ENCODE measurements at places on chromosomes 1 and 21.

- DNase-seq, result no peak
These were observed 63.5 kb downstream of the CCDC185 start for GRCh38 chr1:223456747-223457146.

DNA sequence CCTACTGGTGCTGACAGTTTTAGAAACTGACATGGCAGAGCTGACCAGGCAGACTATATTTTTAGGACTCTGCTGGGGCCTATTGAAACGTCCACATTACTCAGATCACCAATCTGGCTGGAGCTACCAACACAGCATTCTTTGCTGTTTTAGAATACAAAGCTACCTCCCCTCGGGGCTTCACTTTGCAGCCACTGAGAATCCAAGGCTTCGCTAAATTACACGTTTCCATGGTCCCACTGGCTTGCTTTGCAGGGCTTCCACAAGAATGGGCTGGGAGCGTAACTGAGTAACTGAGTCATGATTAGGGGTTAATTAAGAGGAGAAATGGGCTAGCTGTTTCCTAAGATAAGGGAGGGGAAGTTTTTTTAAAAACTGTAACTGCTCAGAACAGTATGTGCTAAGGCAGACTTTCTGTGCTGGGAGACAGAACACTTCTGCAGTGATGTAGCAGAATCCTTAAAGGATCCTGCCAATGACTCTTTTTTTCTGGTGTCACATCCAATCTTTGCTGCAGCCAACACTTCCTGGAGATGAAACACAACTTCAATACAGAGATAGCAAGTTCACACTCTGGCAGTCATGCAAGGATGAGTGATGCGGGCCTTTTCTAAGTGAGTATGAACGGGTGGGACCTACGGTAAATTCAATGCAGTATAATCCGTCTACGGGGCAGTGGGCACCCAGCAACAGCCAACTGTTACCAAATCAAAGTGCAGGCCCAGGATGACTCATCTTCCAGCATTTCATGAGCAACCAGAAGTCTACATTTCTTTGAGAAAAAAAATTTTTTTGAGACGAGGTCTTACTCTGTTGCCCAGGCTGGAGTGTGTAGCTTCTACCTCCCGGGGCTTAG is 21.5 kb downstream of the NDUFS5 start:
- DNase-seq, result peak; percentile 41

- DNase-seq, result no peak
These were observed 1.2 kb upstream of the DHCR24 start for GRCh38 chr1:54888080-54888733.

GRCh38 chr1:36570006-36570405 is 87.3 kb upstream of the CSF3R start:
- DNase-seq, result no peak

- no peak for DNase-seq
These were observed 33.3 kb upstream of the CNTN2 start for GRCh38 chr1:205009670-205010069.

- DNase-seq, result no peak
These were observed 20.0 kb upstream of the MAPKAPK2 start for GRCh38 chr1:206664740-206665139.

DNA sequence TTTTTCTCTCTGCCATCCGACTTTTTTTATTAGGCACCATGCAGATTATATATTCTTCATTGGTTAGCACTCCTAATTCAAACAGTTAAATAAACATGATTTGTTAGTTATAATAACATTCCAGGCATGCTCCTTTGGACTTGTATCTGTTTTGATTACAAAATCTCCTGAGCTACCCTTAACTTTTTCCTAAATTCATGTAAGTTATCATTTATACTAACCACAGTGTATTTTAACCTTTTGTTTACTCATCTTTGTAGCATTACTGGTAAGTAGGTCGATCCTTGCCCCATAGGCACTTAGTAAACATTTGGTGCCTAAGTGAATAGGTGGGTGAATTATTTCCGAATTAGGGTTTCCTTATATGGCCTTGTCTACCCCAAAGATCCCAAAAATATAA is 43.8 kb downstream of the MIER1 start:
- DNase-seq, result no peak

- DNase-seq, result no peak
These were observed 23.2 kb downstream of the KANK4 start for GRCh38 chr1:62295921-62296491.

DNA sequence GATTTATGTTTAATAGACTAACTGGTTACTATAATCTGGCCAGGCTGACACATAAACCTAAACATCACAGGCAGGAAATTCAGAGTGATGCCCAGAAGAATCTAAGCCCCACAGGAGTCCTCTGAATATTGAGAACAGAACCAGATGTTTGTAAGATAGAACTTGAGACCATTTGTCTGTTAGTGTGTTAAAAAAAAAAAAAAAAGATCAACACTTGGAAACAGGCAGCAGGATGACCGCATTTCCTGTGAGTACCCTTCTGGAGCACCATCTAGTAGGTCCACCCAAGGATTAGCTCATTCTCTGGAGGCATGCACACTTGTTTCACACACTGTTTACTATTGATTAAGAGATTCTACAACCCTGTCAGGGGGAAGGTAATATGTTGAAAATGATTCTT is 111.4 kb upstream of the VANGL1 start:
- no peak for DNase-seq

- DNase-seq, result no peak
These were observed 72.1 kb downstream of the UCK2 start for GRCh38 chr1:165899461-165899941.

GRCh38 chr1:94101613-94102525 is 19.1 kb downstream of the ABCA4 start:
- no peak for DNase-seq

- no peak for DNase-seq
These were observed 152.0 kb upstream of the GRIK3 start for GRCh38 chr1:37186246-37186756.

DNA sequence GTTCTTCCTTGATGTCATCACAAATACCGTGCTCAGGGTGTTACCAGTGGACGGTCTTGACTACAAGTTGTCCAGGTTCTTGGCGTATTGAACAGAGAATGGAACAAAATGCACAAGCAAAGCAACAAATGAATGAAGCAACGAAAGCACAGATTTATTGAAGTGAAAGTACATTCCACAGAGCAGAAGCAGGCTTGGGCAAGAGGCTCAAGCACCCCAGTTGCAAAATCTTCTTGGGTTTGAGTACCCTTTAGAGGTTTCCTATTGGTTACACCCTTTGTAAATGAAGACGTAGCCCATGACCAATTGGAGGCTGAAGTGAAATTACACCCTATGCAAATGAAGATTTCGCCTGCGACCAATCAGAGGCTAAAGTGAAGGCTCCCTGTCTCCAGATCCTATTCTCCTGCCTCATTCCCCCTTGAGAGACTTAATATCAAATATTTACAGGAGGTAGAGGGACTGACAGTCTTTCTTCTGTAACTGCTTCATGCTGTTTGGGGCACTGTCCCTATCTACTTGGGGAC is 38.3 kb downstream of the YY1AP1 start:
- DNase-seq, result no peak

DNA sequence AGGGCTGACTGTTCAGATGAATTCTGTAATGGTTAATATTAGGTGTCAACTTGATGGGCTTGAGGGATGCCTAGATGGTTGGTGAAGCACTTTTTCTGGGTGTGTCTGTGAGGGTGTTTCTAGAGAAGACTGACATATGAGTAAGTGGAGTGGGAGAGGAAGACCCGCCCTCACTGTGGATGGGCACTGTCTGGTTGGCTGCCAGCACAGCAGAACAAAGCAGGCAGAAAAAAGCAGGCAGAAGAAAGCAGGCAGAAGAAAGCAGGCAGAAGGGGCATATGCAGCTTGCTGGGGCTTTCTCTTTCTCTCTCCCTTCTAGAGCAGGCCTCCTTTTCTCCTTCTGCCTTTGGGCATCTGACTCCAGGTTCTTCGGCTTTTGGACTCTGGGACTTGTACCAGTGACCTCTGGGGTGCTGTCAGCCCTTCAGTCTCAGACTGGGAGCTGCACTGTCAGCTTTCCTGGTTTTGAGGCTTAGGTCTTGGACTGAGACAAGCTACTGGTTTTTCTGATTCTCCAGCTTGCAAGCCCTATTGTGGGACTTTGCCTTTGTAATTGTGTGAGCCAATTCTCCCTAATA is 42.9 kb upstream of the CD2 start:
- DNase-seq, result no peak

DNA sequence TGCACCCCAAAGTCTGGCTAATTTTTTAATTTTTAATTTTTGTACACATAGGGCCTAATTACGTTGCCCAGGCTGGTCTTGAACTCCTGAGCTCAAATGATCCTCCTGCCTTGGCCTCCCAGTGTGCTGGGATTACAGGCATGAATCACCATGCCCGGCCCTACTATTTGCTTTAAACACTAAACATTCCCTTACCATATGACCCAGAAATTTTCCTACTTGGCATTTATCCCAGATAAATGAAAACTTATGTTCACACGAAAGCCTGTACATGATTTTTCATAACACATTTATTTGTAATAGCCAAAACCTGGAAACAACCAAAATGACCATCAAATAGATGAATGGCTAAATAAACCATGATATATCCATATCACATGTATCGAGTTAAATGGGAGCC is 35.8 kb downstream of the NDUFS5 start:
- DNase-seq, result no peak

GRCh38 chr1:200150006-200150405 is 122.5 kb downstream of the NR5A2 start:
- no peak for DNase-seq

GRCh38 chr1:153661111-153661708 is 2.7 kb downstream of the SNAPIN start:
- DNase-seq, result no peak

- no peak for DNase-seq
These were observed 132.3 kb downstream of the BEND5 start for GRCh38 chr1:48644190-48644900.

DNA sequence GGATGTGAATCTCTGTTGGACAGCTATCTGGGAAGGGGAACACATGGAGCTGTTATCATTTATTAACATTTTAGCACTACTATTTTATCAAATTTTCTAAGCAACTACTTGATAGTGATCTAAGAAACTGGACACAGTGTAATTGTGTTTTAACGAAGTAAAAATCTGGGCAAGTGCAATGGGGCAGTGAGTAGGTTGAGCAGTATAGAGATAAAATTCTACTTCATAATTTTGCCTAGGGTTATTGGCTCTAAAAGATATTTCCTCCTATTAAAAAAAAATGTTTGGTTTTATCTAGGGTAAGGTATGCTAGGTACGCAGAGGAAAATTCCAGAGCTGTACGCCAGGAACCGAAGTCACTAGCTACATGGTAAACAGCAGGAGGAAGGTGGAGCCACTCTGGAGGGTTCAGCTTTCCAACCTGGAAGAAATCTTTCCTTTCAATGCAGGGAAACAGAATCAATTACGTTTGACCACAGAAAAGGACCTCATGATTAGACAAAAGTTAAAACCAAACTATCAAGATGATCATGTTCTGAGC is 43.3 kb downstream of the BCAR3 start:
- no peak for DNase-seq

DNA sequence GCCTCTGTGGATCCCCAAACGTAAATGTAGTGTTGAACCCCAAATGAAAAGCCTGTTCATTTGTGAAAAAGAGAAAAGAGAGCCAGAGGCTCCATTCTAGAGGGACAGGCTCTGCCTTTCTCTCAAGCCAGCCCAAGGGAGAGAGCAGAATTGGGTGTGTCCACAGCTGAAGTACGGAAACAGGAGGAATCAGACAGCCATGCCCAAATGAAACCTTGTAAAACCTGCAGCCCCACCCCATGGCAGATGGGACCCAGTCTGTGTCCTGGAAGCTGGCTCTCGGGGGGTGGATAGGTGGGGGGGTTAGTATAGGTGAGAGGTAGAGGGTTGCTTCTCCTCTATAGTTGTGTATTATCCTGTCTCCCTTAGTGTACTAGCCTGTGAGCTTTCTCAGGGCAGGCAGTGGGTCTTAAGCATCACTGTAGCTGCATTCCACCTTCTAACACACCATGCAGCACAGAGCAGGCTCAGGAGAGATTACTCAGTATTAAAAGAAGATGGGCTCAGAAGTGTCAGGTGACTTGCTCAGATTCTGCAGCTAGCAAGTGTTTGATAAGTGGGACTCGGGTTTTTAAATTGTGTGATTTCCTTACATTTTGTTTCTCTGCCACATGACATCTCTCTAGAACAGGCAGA is 67.4 kb upstream of the SIPA1L2 start:
- DNase-seq, result no peak

DNA sequence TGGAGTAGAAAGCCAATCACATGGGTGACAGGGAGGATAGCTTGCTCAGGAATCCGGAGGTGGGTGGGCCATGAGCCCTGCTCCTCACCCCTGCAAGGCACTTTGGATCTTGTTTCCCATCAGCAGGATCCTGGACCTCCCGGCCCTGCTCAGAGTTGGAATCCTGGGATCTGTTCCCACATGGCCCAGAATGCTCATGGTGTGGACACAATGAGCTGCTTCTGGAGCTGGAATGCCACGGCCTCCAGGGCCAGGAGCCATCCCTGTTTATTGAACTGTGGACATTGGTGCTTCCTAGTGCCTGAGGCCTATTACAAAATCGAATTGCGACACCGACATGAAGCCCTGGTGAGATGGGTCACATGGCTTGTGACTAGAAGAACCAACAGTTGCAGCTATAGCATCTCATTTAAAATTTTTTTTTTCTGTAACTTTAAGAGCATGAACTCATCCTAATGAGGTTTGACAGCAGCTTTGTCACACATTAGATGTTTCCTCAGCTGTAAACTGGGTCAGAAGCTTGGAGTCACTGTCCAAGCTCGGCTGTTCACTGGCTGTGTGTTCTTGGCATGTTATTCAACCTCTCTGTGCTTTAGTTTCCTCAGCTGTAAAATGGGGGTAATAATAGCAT is 40.4 kb upstream of the GOLT1A start:
- no peak for DNase-seq

DNA sequence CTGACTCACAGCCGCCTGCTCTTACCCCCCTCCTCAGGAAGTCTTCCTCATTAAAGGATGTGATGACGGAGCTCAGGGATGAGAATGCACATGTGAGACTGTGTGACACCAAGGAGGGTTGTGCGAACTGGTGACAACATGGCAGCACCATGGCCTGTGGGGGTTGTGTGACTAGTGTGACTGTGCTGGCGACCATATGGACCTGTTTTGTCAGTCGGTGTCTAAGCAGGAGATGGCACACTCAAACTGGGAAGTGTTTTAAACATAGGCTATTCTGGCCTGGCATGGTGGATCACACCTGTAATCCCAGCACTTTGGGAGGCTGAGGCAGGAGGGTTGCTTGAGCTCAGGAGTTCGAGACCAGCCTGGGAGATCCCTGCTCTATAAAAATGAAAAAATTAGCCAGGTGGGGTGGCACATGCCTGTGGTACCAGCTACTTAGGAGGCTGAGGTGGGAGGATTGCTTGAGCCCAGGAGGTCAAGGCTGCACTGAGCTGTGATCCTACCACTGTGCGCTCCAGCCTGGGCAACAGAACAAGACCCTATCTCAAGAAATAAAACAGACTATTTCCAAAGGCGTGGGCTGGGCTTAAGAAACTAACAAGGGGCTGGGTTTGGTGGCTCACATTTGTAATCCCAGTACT is 7.4 kb downstream of the TRNP1 start:
- DNase-seq, result no peak

All from GM13976 (cell line).